Head of caudate nucleus (tissue), 42 donors: ENCODE measurements at places on chromosomes 3 and 15.

DNA sequence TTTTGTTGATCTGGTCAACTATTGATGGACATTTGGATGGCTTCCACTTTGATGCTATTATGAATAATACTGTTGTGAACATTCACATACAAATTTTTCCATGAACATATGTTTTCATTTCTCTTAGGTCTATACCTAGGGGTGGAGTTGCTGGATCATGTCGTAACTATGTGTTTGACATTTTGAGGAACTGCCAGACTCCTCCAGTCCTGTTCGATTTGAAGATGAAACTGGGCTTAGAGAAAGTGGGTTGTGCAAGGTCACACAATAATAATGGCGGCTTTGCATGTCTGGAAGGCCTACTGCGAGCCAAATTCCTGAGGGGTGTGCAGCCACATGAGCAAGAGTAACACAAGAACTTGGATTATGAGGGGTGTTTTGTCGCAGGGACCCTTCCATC, 2.6 kb downstream of the TSEN2 start:
- DNase-seq, result no peak

DNA sequence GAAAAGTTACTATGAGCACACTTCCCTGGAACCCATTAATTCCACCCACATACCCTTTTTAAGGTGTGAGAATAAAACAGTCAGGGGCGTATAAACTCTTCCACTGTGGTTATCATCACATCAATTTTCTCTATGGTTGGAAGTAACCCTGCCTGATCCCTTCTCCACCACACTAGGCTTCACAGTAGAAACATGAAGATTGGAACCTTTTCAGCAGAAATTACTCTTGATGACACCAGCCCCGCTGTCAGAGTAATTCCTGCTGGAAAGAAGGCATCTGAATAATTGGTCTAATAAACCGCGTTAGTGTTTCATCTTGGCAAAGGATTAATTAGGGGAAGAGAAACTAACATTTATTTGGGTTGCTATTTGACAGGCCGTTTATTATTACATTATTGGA, 278.4 kb downstream of the MFSD1 start:
- DNase-seq, result peak; percentile 48

GRCh38 chr3:48232734-48233133, 8.2 kb upstream of the ZNF589 start:
- peak; percentile 93 for DNase-seq

DNA sequence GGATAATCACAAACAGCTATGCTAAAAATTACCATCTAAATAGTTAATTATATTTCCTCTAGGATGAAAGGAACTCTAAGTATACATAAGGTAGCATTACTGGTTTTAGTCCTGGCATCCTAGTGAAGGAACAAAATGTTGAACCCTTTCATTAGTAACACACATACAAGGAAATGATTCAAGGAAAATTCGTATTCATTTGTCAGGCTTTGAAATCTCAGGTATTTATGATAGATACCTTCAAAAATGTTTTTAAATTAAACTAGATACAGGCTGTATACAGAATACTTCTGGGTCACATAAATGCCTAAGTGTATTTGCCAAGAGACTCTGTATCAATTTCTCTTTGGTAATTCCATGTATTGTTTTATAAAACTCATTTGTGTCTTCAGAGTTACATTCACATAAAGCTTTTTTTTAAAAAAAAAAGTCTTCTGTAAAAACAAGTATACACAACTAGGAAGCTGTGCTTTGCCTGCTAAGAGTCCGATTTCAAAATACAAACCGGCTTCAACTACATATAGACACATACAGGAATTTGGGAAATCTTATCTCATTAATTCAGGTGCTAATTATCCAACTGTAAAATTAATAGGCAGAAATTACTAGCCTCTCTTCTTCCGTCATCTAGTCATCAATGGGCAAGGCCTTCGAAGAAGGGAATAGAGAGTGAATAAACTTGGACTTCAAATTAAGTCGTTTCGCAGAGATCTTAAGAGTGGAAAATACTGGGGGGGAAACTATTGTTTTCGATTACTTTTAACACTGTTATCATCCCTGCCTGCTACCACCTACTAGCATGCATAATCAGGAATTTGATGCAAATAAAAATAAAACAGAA, 1.3 kb downstream of the SECISBP2L start:
- no peak for DNase-seq

DNA sequence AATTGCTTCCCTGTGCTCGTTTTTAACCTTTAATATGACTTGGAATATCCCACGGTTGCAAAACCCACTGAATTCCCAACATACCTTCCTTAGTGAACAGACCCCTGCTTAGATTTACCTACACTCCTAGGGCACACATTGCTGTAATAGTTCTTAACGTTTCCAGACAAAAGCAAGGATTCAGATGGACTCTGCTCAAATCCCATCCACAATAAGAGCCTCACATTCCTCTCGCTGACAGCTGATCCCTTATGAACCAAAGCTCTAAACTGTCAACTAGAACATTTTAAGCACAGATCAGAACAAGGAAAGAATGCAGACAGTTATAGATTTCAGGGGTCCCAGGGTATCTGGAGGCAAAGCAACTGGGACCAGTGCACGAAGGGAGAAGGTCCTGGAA, 248.3 kb upstream of the ICE2 start:
- DNase-seq, result no peak

DNA sequence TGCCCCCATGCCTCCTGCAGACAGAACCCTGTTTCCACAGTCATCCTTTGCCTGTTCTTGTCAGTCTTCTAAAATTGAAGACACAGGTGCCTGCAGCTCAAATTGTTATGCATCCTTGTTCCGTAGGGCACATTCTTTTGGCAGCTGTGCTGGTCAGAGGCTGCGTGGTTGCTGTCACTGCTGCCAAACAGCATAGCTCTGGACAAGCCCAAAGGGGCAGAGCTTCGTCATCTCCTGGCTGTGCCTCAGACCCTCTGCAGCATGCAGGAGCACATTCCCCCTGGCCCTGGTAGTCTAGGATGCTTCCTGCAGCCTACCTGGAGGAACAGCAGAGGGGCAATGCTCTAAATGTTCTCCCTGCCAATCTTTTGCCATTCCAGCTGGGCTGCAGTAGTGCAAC, 2.1 kb upstream of the FBXL22 start:
- DNase-seq, result no peak

DNA sequence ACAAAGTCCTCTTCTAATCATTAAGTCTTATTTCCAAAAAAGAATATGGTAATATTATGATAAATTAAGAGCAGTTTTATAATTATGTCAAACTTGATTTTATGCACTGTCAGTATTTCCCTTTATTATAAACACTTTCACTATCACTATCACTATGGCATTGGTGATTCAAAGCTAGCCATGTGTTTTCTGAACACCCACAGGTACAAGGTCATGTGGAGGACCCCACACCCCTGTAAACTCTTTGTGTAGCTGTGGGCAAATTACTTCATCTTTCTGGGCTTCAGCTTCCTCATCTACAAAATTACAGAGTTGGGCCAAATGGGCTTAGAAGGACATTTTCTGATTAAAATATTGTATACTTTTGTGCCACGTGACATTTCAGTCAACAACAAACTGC, 41.7 kb downstream of the FBXL22 start:
- no peak for DNase-seq

DNA sequence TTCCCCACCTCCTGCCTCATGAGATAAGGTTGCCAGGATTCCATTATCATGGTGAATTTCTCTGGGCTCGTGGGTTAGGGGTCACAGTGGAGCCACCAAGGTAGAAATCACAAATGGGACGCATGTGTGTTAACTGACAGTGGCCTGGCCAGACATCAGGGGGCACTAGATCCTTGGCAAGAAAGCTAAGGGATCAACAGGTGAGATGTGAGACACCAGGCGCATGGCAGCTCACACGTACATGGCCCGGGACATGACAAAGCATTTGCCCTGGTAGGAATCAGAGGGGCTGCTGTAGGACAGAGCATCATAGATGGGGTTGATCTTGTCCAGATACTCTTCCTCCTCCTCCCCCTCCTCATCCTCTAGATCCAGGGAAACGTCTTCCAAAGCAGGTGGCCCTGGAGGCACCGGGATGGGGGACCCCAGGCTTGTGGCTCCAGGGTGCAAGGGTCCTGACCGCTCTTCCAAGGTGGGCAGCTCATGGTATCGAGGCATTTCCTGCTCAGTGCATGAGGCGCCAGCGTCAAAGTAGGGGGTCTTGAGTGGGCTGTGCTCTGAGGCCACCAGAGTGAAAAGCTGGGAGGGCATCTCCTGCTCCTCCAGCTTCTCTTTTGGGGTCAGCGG, 24.6 kb downstream of the ZBED2 start:
- DNase-seq, result no peak

DNA sequence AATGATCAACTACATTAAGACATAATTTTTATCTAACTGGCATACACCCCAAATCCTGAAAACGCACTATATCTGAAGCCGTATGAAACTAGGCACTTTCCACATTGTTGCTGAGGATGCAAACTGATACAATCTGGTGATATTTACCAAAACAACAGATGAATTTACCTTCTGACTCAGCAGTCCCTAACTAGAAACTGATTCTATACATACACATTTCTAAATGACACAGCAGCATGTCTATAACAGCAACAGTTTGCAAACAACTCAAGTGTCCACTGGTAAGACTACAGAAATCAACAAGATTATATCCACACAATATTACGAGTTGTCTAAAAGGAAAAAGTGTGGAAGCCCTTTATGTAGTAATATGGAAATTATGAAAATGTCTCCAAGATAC, 22.9 kb downstream of the SECISBP2L start:
- no peak for DNase-seq

GRCh38 chr3:158701420-158702065, 29.1 kb upstream of the LXN start:
- no peak for DNase-seq

DNA sequence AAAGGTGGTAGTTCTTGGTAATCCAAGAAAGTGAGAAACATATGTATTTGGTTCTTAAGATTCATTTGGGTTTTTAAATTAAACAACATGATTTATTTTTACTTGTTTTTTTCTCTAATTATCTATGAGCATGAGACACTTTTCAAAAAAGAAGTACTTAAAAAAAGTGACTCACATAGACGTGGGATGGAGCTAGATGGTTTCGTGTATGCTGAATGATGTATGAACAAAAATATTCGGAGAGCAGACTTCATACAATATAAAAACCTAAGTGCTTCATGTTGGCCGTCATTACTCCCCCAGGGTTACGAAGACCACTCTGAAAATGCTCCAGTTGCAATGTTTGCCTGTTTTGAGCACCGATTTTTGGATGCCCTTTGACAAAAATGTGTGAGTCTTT, 90.9 kb downstream of the RORA start:
- DNase-seq, result no peak

- DNase-seq, result no peak
Measured at GRCh38 chr15:67331676-67332075, 77.1 kb downstream of the IQCH start.

DNA sequence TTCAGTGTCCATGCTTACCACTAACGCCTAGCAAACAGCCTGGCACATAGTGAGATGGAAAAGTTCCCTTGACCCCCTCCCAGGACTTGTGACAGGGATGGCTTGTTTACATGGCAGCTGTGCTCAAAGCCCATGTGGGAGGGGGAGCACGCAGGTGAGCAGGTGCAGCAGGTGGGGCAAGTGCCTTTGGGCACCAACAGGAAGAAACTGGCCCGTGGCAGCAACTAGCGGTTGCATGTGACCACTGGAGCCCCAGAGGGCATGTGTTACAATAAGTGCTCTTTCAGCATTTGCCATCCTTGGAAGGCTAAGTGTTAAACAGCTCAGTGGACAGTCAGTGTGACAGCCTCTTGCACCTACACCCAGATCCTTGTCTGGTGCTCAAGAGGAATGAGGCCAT, 734.6 kb downstream of the TUSC7 start:
- no peak for DNase-seq

DNA sequence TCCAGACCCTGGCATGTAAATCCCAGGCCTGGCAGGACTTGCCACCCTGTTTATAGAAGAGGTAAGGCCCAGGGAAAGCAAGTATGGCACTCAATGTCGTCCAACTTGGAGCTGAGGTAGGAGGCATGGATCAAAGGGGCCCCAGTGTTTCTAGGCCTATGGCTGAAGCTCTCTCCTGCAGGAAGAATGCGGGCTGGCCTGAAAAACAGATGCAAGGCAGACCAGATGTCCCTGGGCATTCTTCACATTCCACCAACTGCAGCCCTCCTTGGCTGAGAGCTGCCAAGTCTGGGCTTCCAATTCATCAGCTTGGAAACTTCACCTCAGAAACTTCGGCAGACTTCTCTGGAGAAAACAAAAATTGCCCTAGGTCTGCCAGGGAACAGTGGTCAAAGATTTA, 22.2 kb downstream of the MESD start:
- no peak for DNase-seq

DNA sequence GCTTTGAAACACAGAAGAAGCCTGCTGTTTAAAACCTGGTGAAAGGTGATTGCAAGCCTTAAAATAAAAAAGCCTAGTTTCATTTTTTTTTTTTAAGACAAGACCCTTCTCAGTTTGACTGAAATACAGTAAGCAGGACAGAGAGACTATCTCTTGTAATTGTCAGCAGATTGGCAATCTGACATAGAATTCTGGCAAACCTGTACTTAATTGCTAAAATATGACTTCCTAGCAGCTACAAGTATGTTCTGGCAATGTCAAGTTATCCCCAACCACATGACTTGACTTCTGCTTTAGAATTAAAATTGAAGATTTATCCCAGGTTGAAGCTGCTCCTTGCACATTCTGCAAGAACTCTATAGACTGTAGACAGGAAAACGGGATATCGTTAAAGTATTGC, 232.8 kb upstream of the NR2F2 start:
- no peak for DNase-seq

GRCh38 chr15:29142129-29142747, 127.4 kb downstream of the NSMCE3 start:
- no peak for DNase-seq
